Fibroblast of the conjunctiva (primary cell): ENCODE measurements at places on chromosomes 4 and X.

DNA sequence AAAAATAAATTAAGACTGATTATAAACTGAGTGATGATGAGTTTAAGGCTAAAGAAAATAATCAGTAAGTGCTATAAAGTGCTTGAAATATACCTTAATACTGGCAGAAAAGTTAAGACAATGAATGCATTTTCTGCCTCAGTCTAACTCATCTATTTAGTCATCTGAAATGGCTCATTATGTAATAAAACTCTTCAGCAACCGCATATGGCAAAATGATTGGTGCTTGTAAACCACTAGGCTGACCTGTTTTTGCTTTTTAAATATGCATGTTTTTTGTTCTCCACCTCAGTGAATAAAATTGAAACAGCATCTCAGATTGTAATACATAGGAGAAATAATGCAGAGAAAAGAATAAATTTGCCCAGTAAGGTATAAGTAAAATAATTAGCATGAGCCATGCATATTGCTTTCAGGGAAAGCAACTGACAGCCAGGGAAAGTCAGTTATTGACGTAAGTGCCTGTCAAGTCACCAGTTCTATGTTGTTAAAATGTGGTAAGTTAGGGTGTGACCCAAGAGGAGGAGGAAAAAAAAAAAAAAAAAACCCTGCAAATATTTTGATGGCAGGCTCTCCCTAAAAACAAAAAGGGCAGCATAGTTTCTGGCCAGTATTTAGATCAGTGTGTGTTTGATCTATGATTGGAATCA, 167.5 kb downstream of the PALLD start:
- DNase-seq: no peak

GRCh38 chrX:31224381-31225012, 152.7 kb upstream of the FTHL17 start:
- no peak for DNase-seq

DNA sequence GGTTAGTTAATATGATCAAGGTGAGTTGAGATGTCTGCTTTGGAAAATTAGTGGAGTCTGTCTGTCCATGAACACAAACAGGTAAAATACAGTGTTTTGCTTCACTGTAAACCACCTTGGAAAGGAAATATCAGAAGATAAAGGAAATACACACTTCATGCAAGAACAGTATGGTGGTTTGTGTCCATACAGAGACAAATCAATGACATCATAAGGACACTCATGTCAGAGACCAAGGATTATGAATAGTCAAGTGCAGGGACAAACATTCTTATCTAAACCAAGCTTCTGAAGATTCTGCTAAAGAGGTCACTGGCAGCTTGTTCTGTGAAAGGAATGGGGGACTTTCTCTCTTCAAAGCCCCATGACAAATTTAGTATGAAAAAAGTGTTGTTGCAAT, 322.9 kb upstream of the F9 start:
- DNase-seq: no peak

DNA sequence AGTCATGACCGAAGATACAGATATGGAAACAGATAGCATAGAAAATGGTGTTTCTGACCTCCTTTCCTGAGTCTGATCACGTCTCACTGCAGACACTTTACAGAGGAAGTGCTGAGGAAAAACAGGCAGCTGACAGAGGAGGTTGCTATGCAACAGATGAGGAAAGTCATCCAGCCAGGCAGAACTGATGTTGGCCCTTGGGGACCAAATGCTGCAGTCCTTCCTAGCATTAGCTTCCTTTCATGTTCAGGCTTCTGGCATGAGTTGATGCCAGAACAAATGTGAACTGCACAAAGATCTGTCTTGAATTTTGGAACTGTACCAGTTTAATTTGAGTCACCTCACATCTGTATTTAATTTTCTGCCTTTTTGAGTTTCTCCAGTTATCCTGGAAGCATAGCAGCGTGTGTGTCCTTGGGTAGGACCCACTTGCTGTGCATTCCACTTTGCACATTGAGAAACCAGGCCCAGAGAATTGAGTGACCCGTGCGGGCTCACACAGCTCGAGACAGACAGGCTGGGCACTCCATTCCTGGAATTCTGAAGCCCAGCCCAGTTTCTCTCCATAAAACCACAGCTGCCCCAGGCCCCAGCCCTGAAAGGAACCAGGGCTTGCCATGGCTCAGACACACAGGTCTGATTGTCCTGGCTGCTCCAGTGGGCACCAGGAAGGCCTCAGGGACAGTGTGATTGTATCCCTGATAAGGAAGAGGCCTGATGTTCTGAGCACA, 1.4 kb upstream of the MAGED1 start:
- peak; percentile 90 for DNase-seq

GRCh38 chr4:5921101-5921980, 28.5 kb upstream of the CRMP1 start:
- DNase-seq: no peak

DNA sequence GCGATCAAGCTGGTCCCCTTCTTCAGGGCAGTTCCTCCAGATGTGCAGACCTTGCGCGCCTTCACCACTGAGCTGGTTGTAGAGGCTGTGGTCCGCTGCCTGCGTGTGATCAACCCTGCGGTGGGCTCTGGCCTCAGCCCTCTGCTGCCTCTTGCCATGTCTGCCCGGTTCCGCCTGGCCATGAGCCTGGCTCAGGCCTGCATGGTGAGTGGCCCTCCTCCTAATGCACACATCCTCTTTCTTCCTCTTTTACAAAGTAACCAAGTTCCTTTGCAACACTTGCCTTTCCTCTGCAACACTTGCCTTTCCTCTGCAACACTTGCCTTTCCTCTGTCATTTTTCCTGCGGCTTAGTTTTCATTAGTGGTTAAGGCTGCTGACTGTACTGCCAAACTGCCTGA, 1.8 kb downstream of the CCDC22 start:
- DNase-seq: no peak

- DNase-seq: no peak
Measured at GRCh38 chr4:7193030-7193958, 956 bp downstream of the SORCS2 start.

GRCh38 chr4:79445371-79445781, 37.3 kb upstream of the GK2 start:
- no peak for DNase-seq

GRCh38 chrX:19075754-19076153, 46.5 kb downstream of the ADGRG2 start:
- DNase-seq: no peak

DNA sequence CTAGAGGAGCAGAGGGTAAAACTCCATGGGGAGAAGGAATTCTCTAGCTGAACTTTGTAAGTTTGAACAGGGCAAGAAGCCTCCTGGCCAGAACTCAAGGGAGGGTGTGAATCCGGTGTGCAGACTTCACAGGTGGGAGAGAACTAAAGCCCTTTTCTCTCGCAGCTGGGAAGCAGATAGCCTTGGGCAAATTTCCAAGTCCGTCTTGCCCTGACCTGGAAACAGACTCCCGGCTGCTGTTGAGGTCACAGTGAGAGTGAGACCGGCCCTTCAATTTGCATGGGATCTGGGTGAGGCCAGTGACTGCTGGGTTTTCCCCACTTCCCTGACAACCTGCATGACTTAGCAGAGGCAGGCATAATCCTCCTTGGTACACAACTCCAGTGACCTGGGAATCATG, 94.5 kb upstream of the ZNF827 start:
- DNase-seq: no peak

DNA sequence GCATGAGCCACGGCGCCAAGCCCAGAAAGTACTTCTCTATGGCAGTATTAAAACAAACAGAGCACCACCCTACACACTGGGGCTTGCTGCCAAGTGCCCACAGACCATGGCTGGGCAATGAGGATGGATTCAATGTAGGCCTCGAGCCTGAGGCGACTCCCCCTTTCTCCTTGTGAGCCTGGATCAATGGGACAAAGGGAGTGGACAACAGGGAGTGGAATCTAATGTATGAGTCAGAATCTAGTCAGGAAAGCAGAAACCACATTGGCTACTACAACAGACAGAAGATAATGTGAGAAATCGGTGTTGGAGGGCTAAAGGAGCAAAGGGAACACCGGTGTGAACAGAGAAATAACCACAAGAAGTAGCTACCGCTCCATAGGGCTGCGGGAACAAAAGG, 37.7 kb upstream of the OCIAD2 start:
- no peak for DNase-seq
